ENCODE measurements at places on chromosomes 16 and 17.

DNA sequence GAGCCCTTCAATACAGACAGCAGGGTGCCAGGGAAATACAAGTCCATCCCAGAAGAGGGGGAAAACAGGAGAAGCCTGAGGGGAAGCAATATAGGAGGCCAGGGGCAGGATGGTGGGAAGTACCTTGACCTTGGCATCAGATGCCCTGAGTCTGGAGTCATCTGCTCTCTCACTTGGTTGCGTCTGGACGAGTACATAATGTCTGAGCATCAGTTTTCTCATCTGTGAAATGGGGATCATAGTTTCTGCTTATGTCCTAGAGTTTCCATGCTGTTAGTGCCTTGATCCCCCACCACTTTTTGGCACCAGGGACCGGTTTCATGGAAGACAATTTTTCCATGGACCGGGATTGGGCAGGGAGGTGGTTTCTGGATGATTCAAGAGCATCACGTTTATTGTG lies 2.3 kb downstream of the STAT5A start:
- no peak for DNase-seq

DNA sequence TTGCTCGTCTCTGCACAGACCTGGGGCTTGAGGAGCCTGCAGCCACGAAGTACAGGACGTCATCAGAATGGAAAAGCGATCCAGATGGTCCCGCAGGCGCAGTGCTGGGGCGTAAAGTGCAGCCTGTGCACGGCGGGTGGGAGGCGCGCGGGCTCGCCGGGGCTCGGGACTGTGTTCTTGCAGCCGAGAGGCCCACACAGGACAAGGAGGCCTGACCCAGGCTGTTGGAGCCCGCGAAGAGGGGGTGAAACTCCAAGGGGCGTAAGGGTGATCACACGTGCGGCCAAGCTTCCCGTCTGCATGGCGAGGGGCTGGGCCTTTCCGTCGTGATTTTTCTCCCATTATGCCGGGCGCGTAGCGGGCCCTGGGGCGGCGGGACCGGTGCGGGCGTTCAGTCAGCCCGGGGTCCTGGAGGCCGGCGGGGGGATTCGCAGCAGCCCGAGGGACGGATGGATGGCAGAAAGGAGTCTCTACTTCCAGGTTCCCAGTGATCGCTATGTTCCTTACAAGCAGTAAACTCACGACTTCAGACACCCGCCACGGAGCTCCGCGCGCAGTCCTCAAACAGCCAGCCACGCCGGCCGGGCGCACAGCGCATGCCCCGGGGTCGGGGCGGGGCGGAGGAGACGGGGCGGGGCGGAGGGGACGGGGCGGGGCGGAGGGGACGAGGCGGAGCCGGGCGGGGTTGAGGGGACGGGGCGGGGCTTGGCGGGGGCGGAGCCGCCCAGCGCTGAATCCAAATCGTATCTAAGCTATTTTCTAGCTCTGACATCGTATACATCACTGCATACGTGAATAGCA lies 141.0 kb upstream of the KCNJ18 start:
- peak; percentile 85 for DNase-seq

DNA sequence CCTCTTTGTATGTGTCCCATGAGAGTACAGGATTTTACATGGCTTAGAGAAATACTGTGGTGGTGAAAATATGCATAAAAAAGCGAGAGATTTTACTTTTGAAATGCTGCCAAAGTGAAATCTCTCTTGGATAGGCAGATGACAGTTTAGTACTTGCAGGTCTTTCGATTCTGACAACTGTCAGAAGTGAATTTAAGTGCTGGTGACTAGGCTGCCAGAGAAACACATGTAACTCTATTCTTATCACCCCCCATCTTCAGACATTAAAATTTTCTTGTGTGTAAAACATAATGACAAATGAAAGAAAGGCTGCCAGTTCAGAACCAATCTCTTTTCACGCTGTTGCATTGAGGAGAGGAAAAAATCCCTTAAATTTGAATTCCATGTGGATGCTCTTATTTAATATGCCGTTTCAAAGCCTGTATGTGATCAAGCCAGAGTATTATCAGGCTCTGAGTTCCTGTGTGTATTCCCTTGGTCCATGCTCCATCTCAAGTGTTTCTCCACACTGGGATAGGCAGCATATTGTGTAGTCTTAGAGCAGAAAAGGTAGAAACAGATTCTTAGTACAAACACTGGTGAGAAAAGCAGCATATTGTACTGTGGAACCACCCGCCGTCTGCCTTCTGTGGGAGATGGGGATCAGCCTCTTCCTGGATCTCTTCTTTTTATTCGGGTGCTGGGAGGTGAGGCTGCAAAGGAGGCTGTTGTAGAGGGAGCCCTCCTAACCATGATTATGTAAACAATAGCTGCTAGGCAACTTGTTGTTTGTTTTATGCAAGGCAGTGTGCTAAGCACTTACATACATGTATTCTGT lies 291.3 kb downstream of the WWOX start:
- DNase-seq: no peak

DNA sequence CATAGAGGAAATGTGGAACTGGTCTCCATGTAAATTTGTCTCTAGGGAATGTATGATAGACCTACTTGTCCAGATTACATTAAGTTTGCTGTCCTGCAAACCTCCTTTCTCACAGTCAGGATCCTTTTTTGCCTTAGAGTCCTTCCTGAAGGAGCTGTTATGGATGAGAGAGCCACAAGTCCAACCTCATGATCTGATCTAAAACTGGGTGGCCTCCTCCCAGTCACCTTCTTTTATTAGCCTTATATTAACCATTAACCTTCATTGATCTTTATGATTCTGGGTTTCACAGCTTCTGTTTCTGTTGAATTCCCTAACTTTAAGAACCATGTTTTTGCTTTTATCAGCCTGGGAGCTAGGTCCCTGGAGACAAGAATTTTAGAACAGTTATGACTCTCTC lies 64.1 kb downstream of the NEUROD2 start:
- no peak for DNase-seq

DNA sequence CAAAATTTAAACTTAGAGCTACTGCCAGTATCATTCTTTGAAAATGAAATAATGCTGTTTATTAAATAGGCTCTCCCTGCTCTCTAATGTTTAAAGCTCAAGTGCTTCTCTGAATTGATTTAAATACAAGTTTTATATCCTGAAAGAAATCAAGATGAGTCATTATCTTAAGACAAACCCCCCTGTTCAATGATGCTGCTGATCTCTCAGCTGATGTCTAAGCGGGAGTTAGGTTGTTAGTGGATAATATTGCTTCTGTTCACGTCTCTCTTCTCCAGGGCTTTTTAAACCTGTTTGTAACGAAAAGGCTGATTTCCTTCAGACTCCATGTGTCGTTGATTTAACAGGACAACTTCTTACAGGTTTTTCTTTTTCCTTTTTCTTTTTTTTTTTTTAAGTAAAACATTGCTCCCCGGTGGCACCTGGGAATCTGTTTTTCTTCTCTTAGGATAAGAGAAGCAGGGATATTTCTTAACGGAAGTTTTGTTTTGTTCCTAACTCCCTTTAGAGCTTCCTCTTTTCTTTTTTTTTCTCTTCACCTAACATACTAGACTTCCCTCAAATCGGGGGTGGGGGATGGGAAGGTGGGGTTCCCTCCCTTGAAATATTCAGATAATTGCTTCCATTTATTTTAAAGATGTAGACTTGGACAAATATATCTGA lies 807 bp upstream of the LYRM9 start:
- DNase-seq: no peak

GRCh38 chr16:88972349-88972748 lies 4.7 kb downstream of the CBFA2T3 start:
- DNase-seq: no peak

DNA sequence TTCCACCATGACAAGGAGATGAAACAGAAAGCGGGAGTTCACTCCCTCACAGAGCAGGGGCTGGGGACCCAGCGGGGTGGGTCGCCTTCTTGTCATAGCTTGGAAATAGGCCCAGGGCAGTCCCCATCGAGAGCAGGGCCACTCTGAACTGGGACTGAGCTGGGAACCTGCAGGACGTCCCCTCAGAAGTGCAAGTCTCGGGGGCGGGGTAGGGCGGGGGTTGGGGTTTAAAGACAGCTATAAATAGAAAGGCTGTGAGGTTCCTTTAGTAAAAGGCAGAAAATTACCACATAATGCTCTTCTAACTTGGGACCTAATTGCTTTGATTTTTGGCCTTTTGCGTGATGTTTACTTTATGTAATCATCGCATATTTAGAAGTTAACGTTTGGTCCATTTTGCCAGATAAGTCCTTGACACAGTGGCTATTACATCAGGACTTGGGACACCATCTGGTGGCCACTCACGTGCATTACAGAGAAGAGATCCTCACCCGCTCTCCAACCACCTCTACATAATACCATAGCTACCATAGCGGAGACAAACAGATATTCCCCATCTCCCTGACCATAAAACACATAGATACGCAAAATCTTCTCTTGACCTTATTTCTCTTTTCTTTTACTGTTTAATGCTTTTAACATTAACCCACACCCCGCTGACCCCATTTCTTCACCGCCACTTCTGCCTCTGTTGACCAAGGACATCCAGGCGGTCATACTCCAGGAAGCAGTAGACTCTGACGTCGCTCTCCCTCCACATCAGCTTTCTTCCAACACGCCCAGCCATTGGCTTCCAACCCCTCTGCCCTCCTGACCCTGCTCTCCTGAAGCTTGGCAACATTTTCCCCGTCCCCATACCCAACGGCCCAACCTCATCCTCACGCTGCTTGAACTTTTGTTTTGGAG lies 27.5 kb upstream of the PIK3R6 start:
- peak; percentile 74 for DNase-seq

DNA sequence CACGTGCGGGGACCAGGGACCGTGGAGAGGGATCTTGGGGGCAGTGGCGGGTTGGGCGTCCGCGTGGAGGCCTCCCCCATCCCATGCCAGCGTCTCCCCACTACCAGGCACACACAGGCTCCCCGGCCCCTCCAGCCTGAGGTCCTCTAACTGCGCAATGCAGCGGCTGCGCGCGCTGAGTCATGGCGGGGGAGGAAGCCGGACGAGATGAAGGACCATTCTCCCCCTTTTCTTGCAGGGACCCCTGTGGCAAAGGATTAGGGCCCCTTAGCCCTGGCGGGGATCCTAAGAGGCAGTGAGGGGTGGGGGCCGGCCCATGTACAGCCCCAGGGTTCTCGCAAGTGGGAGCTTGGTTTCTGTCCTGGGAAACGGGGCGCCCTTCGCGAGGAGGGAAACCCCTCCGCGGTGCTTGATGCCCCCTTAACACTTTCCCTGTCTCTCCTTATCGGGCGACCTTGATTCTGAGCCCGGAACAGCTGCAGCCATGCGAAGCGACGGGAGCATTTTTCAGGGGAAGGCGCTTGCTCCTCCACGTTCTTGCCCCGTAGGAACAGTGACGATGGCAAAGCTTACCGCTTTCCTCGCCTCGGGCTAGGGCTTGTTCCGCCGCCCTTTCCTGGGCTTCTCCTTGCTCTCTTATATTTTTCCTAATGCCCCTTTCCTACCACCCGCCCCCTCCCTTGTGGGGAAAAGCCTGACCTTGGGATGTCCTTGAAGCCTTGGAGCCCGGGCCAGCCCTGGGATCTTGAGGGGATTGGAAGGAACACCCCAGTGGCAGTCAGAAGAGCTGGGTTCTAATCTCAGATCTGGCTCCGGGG lies 592 bp downstream of the ALDOA start:
- DNase-seq: peak; percentile 65

GRCh38 chr17:16929035-16929680 lies 42.8 kb downstream of the TNFRSF13B start:
- no peak for DNase-seq

GRCh38 chr17:76556765-76557367 lies 17.0 kb downstream of the PRCD start:
- peak; percentile 55 for DNase-seq

- peak; percentile 55 for DNase-seq
These were observed 25.9 kb downstream of the GRIN2C start for GRCh38 chr17:74833501-74834377.

GRCh38 chr16:55815320-55815719 lies 17.6 kb downstream of the CES1 start:
- no peak for DNase-seq

- DNase-seq: no peak
These were observed 19.8 kb downstream of the TAF1C start for GRCh38 chr16:84166796-84167695.

DNA sequence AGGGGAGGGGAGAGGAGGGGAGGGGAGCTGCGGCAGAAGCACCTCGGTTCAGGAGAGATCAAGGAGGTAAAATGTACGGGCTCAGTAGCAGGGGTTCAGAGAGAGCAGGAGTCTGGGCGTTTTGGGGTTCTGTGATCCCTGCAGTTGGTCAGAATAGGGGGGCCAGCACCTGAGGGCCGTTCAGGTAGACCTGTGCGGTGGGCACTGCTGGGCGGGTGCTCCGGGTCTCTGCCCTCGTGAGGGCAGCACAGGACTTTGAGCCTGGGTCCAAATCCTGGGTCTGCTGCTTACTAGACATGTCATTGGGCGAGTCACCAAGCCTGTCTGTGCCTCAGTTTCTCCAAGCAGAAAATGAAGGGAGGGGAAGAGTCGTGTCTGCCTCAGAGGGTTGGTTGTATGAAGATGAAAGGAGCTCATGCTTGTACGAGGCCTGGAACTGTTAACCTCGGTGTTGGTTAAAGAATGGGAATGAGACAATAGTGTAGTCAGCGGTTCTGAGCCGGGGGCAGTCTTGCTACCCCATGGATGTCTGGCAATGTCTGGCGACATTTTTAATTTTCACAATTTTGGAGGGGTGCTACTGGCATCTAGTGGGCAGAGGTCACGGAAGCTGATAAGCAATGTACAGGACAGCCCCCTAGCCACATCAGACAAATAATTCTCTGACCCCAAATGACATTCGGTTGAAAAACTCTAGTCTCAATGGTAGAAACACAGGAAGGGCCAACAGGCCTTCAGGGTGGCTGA lies 35.4 kb downstream of the OR1D5 start:
- no peak for DNase-seq

- no peak for DNase-seq
These were observed 69.5 kb upstream of the PIRT start for GRCh38 chr17:10907370-10907769.

DNA sequence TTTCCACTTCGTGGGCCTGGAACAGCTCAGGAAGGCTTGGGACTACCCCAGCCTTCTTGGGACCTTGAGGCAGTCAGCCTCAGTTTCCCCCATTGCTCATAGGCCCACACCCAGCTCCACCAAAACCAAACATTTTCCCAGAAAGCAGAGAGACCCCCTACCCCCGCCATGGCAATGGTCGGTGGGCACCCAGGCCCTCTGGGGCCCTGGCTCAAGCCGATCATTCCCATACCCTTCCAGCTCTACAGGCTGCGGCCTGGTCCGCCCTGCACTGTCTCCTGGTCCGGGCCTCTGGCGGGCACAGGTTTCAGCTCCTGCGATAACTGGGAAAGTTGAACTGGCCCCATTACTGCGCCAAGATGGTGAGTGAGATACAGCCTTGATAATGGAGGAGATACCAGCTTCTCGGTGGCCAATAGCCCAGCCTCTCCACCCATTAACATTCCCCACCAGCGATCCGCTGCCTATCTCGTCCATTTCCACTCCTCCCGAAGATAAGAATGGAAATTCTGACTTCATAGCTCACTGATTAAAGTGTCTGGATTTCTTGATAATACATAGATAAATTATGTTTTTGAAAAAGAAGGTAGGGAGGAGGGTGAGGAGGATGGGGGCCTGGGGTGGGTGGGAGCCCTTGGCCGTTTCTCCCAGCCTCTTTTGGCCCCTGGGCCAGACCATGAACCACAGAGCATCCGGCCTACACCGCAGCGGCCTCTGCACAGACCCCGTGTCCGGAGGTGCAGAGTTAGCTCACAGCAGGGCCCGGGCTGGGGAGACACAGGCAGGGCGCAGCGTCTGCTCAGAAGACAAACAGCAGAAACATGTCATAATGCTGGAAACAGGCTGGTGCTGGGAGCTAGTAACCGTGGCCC lies 11.6 kb downstream of the ZFPM1 start:
- no peak for DNase-seq

- DNase-seq: no peak
These were observed 6.2 kb upstream of the ZFHX3 start for GRCh38 chr16:73054125-73054484.

All from AG10803 (cell line).